Activated T-helper 1 cell treated with anti-CD3 and anti-CD28 coated beads, Interleukin-2, amount 50 U/mL, for 16 hours (primary cell): ENCODE measurements at places on chromosomes 13 and 19.

DNA sequence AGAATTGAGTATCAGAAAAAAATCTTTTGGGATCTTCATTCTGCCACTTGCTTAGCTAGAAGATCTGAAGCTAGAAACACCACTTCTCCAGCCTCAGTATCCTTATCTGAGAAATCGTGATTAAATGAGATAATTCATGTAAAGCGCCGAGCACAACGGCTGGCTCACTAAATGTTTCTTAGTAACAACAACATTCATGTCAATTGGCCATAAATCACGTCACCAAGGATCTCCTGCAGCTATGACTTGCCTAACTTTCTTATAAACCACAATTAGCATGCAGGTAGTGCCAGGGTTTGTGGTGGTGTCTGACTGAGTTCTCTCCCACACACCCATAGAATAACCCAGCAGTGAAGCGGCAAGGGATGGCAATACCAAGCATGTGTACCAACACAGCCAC, 501.3 kb downstream of the EFNB2 start:
- no peak for DNase-seq

- DNase-seq = no peak
These were observed 58.0 kb downstream of the ERCC5 start for GRCh38 chr13:102903659-102904407.

- DNase-seq = no peak
These were observed 22.6 kb downstream of the CARS2 start for GRCh38 chr13:110683203-110683883.

- no peak for DNase-seq
These were observed 2.1 kb upstream of the B9D2 start for GRCh38 chr19:41366089-41366488.

DNA sequence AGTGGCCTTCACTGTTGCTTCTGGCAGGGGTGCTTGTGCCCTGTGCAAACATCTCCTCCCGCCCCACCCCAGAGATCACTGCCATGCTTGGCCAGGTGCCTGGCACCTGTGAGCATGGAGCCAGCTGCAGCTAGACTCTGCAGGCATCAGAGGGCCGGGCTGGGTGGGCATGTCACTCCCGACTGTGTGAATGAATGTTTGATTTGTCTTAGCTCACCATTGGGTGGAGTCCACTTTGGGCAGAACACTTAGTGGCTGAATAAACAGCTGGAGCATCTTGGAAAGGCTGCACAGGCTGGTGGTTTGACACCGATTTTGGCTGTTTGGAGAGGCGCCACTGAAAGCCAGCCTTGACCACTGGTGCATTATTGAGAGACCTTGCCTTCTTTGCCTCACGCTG, 267.3 kb downstream of the DLEU7 start:
- DNase-seq = no peak

DNA sequence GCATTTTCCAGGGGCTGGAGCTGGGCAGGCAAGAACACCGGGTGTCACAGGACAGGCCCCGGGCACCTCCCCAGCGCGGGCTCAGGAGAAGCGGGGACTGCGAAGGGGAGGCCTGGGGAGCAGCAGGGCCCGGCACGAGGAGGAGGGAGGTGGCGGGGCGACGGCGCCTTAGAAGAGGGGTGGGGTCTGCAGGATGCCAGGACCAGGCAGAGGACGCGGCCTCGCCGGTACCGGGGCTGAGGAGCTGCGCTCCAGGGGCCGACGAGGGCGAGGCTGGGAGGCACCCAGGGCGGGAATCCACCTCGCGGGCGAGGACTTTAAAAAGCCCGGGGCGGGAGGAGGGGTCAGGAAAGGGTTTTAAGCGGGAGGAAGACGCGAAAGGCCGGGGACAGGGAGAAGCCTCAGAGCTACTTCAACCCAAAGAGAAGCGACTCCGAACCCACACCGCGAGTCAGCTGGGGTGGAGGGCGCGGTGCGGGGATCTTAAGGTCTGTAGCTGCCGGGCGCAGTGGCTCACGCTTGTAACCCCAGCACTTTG, 665 bp downstream of the ZNF347 start:
- no peak for DNase-seq

DNA sequence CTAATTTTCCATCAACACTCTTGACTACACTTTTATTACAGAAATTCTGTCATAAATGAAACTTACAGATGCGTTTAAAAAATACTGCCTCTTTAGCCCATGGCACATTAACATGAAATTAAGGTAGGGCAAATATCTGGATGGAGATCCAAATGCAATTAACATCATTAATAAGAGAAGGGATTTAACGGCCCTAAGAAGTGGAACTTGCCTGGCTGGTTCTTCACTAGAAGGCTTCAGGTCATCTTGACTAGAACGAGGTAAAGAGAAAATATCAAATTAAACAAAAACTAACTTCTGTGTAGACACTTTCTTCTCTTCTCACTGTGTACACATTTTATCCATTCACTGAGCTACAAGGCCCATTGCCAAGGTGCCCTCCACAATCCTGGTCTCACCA, 1093.4 kb downstream of the EFNB2 start:
- DNase-seq = no peak

DNA sequence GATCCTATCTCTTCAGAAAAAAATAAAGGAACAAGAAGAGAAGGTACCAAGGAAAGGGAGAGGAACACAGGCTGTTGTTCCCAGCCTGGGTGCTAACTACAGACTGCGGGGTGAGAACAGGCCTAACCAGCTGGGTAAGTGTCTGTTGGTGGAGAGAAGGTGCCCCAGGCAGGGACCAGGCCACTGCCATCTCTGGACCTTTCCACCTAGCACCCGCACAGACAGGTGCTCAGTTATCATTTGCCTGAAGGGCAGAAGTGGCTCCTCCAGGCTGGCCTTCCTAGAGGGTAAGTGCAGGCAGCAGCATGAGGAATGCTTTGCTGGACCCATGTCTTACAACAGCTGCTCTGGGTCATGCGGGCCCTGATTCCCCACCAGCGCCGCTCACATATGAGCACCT, 10.1 kb downstream of the DNMT1 start:
- DNase-seq = no peak

DNA sequence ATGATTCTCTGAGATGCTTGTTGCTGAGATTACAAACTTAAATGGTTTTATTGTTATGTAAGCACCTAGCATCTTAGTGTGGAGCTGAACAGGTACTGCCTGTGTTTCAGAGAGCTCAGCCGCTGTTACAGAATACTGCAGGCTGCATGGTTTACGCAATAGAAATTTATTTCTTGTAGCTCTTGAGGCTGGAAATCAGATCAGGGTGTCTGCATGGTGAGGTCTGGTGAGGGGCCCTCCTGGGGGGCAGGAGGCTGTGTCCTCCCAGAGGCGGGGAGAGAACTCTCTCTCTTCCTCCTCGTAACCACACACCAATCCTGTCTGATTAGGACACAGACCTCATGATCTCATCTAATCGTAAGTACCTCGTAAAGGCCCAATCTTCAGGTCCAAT, 13.1 kb downstream of the ATP11A start:
- DNase-seq = no peak

DNA sequence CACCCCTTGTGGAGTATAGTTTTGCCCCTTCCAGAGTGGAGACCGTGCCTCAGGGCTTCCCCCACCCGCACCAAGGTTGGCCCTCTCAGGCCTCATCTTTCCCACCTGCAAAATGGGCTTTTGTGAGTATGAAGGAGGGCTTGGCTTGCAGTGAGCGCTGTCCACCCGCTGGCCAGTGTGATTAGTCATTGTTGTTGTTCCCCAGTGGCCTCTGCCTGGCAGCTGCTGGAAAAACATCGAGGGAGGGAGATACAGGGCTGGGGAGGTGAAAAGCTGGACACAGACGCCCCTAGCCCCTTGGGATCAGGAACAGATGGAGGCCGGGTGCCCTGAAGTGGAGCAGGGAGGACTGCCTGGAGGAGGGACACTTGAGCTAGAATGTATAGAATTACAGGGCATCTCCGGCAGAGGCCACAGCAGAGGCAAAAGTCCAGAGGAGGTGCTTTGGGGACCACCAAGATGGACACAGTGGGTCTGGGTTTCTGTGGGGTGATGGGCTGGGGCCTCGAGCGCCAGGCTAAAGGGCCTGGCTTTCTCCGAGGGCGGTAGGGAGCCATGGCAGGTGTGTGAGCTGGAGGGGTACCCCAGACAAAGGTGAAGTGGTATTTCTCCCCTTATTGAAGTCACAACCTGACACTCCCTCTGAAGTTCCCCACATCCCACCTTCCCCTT, 3.9 kb upstream of the IL12RB1 start:
- no peak for DNase-seq

DNA sequence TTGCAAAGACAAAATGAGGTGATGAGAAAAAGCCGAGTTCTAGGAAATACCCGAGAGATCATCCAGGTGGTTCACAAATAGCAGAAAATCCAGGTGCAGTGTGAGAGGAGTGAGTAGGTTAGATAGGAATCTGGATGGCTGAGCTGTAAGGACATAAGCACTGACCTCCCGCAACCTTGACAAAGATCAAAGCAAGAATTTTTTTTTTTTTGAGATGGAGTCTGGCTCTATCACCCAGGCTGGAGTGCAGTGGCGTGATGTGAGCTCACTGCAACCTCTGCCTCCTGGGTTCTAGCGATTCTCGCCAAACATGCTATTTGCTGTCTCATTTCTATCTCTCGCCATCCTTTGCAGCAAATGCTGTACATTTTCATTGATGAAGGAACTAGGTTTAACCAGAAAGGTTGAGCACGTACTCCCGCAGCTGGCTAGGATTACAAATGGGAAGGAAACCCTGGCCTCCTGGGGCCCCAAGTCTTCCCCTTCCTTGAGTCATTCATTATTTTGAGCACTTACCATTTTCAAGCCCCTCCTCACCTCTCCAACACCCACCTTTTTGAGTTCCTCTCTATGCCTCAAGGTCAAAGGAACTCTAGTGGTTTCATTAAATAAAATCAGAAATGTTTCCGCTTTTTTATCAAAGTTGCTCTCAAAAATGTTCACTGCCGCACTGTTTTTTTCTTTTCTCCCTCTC, 38.8 kb downstream of the NLRP12 start:
- DNase-seq = no peak

DNA sequence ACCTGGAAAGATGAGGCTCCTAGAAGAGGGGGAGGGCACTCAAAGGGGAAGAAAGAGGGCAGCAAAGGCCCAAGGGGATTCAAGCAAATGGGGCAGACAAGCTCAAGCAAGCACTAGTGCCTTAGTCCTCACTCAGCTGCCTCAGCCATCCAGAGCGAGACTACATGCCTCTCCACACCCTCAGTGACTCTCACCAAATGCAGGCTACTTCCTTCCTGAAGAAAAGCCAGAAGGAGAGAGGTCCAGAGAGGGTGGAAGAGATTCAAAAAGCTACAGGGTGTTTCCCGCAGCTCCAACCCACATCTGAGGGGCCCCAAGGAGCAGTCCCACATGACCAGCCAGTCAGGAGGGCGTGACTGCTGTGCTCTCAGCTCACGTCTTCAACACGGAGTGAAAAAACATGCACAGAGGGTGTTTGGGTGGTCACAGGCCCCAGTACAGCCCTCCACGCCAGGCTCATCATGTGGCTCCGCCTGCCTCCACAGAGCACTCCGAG, 40.5 kb downstream of the MIPEP start:
- no peak for DNase-seq

DNA sequence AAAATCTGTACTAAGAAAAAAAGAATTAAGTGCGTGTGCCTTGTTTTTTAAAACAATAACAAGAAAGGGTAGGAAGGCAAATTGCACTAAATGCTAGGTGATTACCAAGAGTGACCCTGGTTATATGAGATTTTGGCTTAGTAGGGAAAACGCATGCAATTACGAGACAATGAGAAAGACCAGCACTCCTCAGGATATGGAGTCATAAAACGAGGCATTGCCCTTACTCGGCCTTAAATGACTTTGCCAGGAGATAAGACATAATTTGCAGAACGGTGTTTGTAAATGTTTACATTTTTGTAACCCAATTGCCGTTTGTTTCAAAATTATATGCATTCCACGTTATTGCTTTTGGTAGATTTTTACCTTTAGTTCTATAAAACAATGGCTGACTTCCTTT, 179.8 kb downstream of the RBM26 start:
- DNase-seq = no peak

DNA sequence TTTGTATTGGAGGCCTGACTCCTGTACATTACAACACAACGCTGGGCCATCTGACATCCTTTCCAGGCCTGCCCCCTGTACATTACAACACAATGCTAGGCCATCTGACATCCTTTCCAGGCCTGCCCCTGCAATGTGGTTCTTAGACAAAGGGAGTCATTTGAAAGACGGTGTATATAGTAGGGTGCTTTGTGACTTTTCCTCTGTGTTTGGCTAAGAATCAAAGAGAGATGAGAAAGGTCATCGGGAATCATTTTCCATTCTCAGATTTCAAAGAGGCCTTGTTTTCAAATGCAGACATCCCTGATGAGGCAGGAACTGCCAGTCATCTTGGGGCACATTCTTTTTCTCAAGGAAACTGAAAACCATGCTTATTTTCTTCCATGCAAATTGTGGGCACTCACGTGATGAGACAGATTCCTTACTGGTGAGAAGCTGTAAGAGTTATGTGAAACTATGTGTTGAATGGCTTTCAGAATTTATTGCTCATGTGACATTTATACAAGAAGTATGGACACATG, 551.6 kb downstream of the MYO16 start:
- no peak for DNase-seq

- DNase-seq = no peak
These were observed 50.8 kb upstream of the FLT1 start for GRCh38 chr13:28545583-28546333.

GRCh38 chr19:19542507-19542906, 4.4 kb downstream of the CILP2 start:
- DNase-seq = no peak

DNA sequence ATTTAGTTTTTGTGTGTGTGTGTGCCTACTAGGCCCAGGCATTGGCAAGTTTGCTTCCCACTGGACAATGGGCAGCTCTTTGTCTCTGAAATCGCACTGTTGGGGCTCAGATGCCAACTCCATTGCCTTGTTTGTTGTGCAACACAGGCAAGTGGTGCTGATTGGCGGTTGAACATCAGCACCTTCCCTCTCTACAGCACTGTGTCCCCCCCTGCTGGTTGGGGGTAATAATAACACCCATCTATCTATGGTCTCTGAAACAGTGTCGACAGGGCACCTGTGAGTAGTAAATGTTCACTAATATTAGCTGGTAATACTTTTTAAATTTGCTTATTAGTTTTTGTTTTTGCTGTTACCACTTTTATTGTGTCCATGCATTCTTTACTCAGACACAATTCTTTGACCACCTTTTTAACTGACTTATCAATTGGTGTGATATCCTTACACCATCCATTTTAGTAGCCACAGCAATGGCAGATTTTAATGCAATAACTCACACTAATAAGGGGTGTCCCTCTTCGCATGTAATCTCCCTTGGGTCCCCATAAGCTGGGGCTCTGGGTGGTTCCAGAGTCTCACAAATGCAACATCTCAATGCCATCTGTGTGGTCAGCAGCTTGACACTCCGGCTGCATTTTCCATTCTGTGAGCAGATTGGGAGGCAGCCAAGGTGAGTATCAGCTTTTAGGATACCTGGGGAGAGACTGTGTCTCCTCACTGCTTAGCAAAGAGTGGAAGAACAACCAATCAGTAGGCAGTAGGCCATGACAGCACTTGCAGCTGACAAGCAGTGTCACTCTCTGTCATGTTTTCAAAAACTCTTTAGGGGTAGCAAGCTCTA, 47.7 kb upstream of the UQCRFS1 start:
- no peak for DNase-seq

DNA sequence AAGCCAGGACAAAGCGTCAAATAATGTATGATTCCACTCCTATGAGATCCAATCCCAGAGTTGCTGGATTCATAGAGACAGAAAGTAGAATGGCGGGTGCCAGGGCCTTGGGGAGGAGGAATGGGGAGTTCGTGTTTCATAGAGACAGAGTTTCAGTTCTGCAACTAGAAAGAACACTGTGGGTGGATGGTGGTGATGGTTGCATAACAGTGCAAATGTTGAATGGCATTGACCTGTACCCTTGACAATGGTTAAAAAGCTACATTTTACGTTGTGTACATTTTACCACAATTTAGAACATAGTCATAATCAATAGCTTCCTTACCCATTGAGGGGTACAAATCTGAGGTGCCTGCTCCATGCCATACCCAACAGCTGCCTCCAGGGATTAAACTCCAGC, 33.4 kb downstream of the MBD3L2B start:
- no peak for DNase-seq
